Activated CD4-positive, alpha-beta T cell treated with anti-CD3 and anti-CD28 coated beads, Interleukin-2, amount 10 ng/mL, durations not matched to agents 7 days and 5 days (primary cell): ENCODE measurements at places on chromosomes 1 and 21.

DNA sequence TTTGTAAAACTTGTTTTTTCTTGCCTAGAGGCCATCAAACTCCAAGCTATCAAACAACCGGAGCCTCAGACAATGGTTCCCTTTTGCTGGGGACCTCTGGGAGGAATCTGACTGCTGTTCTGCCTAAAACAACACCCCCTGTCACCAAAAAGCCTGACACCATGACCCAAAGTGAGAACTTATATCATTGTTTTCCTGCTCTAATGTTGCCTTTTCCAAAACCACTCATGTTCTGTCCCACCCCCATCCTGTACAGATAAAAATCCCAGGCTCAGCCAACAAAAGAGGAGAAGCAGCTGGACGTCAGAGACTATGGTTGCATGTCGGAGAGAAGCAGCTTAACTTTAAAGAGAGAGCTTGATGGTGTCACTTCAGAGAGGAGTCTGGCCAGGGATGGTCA lies 327.2 kb upstream of the CXADR start:
- DNase-seq = no peak

GRCh38 chr1:49389699-49390098 lies 613.0 kb upstream of the BEND5 start:
- no peak for DNase-seq

- no peak for DNase-seq
Measured at GRCh38 chr1:207031632-207032264, 808 bp downstream of the C1orf116 start.

GRCh38 chr21:39616211-39616772 lies 3.6 kb downstream of the B3GALT5 start:
- no peak for DNase-seq

DNA sequence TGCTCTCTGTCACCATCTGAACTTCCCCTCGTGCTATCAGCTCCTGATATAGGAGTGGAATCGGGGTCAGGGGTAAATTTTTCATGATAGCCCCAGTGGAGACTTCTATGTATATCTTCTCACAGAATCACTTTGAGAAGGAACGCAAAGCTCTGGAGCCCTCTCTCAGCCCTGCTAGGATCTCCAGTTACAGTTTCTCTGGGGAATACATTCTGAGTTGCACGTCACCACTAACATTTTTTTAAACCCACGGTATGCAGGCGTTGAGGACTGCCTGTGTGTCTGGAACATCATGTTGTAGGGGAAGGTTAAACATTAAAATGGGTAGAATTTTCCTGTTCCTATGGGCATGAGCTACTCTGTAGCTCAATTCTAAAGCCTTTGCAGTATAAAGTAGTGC lies 116.4 kb upstream of the FAM78B start:
- DNase-seq = no peak

GRCh38 chr1:216224233-216224632 lies 199.0 kb downstream of the USH2A start:
- no peak for DNase-seq

DNA sequence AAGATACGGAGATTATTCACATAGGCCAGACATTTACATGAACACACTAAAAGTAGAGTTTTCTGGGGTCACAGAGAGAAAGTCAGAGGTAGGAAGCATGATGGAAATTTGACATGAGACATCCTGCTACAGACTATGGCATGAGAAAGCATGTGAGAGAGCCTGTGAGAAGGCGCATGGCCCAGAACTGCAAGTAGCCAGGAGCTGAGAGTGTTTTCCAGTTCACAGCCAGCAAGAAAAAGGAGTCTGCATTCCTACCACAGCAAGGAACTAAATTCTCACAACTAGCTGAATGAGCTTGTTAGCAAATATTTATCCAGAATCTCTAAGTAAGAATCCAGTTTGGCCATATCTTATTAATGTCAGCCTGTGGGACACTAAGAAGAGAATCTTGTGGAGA lies 673.3 kb downstream of the BRINP3 start:
- DNase-seq = no peak

GRCh38 chr1:200296091-200296661 lies 113.7 kb downstream of the ZNF281 start:
- DNase-seq = no peak

DNA sequence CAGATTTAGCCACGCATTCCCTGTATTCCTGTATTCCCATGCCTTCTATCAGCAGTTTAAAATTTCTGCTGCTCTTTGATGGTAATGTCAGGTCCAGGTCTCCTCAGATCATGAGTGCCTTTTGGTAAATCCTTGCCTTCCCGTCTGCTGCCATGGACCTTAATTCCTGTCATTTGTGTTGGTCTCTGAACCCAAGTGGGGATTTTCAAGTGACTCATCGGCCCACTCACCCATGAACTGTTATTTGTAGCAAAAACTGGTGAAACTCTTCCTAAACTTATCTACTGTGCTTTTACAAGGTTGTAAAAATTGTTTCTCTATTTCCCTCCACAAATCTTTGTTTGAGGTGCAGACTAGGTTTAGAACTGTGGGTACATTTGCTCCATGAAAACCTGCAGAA lies 47.4 kb downstream of the ACTN2 start:
- no peak for DNase-seq

DNA sequence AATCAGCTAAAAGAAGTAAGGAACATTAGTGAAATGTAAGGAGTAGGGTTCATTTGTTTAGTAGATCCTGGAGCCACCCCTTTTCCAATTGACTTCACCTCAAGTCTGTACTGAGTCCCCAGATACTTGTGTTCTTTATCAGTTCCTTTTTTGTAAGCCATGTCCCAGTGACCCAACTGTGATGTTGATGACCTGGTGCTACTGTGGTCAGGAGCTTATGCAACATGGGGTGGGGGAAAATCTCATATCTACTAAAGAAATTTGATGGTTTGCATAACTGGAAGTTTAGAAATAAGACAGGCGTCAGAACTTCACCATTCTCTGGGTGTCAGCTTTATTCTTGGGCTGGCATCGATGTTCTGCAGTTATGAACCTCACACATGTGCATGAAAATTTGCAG lies 120.5 kb downstream of the LRRC7 start:
- no peak for DNase-seq

DNA sequence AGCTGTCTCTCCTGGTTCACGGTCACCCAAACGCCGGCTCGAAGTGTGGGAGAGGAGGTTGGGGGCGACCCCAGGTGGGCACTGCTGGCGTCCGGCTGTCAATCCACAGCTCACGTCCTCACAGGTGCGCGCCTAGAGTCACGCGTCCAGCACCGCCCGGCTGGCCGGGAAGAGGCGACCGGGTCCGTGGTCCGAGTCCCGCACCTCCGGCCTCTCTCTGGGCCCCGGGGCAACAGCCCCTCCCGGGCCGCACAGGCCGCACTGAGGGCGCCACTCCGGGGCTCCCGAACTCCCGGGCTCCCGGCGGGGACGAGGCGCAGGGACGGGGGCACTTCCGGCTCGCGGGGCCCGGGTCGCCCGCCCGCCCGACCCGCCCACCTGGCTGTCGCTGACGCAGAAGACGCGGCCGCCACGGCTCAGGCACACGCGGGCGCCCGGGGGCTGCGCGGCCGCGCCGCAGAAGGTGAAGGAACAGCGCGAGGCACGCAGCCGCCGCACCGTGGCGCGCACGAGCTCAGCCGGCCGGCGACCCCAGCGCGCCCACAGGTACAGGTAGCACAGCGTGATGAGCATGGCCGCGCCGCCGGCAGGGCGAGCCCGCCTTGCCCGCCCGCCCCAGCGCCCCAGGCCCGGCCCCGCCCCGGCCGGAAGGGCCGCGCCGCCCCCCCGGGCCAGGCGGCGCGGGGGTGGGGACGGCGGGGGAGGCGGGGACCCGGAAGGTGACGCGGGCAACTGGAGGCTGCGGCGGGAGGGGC lies at the start of gene HLCS:
Gene HLCS (minus strand): TSS at position 604 of the 755 bp plus-strand sequence. CDS start 31 bp downstream, at position 573.
- DNase-seq = peak; percentile 71
